ENCODE measurements at places on chromosomes 12 and 14.

DNA sequence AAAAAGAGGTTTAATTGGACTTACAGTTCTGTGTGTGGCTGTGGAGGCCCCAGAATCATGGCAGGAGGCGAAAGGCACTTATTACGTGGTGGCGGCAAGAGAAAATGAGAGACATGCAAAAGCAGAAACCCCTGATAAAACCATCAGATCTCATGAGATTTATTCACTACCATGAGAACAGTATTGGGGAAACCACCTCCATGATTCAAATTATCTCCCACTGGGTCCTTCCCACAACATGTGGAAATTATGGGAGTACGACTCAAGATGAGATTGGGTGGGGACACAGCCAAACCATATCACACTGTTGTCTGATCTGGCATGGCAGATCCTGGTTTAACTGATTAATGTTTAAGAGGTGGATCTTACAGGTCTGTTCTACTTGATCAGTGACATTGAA lies 5.6 kb downstream of the DDX47 start:
- no peak for DNase-seq

- DNase-seq = peak; percentile 75
Observed at GRCh38 chr12:104108755-104109445, 29.1 kb downstream of the NFYB start.

DNA sequence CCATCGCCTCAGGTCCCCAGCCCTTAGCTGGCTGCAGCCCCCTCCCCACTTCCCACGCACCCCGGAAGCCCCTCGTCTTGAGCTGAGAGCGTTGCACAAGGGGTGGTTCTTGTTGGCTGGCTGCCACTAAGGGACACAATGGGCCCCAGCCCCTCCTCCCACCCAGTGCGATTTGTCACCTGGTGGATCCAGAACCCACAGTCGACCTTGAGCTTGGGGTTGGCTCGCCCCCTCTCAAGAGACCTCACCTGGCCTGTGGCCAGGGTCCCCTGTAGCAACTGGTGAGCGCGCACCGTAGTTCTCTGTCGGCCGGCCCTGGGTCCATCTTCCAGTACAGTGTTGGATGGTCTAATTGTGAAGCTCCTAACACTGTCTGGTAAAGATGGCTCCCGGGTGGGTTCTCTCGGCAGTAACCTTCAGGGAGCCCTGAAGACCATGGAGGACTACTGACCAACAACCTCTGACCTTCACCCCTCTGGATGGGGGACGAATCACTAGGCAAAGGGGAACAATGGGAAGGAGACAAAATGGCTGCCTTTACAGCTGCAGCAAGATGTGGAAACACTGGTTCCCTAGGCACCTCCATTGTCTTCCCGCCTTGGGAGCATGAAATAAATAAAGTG lies 6.6 kb downstream of the PHB2 start:
- no peak for DNase-seq

- DNase-seq = peak; percentile 64
Observed at GRCh38 chr12:12979731-12980259, 20.3 kb downstream of the HEBP1 start.

DNA sequence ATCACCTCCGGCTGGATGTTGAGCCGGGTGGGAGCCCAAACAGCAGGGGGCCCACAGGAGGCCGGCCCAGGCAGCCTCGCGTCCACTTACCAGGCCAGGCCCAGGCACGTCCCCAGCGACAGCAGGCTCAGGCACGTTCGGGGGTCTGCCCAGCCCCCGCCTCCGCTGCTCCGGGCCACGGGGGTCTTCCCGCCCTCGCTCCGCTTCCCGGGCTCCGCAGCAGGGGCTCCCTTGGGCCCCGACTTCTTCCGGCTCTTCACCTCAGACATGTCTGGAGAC lies 216 bp downstream of the IKBIP start:
- DNase-seq = no peak

DNA sequence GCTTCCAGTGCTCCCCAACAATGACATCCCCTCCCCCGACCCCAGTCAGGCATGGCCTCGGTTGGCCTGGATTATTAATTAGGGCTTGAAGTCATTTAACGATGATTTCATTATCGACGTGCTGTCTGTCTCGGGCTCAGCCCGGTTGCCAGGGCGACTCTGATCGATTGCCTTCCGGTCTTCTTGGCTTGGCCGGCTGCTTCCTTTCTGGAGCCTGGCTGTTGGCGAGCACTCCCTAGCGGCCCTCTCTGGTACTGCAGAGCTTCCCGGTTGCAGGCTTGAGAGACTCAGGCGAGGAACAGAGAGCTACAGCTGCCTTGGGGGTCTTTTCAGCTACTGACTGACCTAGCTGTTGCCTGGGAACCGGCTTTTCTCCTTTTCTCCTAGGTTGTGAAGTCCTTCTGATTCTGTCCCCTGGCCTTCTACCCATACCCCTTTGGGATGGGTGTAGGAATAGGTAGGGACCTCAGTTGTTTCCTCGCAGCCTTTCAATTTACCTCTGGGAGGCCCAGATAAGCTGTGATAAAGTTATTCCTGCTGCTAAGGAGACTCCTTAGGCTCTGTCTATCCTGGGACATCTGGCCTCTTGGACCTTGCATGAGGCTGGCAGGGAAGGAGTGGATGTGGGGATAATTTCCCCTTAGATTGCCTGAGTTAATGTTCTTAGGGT lies 5.5 kb upstream of the CISTR start:
- peak; percentile 73 for DNase-seq

DNA sequence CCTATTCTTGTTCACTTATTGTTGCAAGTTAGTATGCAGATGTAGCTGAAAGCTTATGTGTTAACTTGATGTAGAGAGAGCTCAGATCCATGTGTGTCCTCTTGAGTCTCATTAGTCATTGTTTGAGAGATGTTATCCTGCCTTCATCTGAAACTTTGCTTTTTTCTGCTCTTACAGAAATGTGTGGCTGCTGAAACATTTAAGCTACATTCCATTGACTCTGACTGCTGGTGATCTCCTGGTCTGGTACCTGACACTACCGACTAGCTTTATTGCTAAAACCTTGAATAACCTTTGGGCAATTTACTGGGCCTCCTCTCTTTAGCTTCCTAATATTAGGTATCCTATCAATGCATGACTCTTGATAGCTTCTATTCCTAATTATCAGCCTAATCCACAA lies 705.6 kb upstream of the FOXG1 start:
- DNase-seq = no peak

DNA sequence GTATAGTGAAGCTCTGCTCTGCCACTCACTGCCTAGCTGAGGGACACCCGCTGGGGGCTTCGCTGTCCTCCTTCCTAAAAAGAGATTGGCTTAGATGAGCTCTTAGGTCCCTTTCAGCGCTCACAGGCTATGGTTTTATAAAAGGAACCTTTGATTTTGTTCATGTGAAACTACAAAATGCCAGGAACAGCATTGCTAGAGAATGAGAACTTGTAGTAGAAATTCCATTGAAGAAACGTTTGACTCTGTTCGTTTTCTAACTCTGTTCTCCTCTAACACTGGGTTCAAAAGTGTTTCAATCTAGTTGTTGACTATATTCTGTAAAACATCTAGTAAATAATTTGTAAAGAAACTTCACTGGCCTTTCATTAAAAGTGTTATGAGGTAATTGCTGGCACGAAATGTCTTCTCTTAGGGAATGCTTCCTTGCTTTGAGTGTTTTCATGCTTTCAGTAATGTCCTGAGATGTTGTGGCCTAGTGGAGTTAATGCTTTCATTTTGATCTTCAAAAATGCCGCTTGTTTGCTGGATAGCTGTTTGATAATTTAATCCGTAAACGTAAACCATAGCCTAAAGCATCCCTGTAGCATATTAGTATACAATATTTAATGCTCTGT lies 1.6 kb downstream of the MARK3 start:
- DNase-seq = no peak

DNA sequence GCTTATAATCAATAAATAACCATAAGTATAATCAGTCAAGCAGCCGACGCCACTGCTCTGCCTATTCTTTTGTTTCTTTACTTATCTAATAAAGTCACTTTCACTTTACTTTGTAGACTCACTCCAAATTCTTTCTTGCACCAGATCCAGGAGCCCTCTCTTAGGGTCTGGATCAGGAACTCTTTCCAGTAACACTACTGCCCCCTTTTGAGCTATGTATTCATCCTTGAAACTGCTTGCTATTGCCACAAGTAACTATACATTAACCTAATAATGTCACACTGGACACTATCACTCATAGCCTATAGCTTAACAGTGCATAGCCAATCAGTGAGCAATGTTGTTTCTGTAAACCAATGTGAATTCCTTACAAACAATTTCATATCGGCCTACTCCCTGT lies 2.8 kb upstream of the NID2 start:
- DNase-seq = no peak

- no peak for DNase-seq
Observed at GRCh38 chr12:14960548-14961465, 594 bp downstream of the ARHGDIB start.
